ENCODE measurements at places on chromosomes 13 and 19.

DNA sequence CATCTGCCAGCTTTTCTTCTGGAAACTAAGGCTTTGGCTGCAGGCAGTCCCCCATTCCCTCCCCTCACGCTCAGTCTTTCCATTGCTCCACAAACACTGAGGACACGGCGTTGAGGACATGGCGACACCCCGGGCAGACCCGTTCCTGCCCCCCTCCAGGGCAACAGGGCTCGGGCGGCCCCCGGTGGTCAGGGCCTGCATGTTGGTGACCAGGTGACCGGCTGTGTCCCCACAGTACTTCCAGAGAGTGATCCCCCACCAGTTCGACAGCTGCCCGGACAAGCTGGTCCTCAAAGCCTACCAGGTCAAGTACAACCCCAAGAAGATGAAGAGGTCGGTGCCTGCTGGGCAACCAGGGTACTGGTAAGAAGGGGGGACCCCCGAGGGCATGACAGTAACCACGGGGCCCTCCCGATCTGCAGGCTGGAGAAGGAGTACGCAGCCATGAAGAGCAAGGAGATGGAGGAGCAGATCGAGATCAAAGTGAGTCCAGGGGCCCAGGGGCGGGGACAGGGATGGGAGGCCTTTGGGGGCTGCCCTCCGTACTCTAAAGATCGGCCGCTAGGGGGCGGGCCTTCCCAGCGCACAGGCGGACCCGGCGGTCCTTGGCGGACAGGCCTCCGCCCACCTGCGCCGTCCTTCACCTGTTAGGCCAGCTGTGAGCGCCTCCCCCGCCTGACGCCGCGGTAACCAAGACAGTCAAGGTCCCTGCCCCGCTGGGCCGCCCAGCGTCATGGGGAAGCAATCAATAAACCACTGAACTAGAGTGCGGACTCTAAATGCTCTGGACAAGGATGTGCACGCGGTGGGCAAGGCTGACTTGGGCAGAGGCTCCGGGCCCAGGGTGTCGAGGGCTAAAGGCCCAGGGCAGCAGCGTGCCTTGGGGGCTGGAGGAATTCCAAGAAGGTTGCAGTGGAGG is 21.1 kb downstream of the PRR36 start:
- DNase-seq: no peak

DNA sequence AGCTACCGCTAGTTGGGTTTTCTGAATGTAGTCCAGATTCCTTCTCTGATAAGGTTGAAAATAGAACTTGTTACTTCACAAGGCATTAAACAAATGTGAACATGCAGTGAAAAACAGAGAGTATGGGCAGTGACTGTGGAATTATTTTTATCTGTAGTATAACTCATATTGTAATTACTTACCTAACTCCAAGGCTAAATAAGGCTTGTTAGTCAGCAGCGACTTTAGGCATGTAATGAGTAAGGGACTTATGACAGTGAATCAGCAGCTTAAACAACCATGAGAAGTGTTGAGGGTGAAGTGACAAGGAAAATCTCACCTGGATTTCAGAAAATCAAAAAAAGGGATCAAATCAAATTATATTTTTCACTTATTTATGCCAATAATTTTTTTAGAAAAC is 1719.5 kb upstream of the MIR17HG start:
- DNase-seq: no peak

DNA sequence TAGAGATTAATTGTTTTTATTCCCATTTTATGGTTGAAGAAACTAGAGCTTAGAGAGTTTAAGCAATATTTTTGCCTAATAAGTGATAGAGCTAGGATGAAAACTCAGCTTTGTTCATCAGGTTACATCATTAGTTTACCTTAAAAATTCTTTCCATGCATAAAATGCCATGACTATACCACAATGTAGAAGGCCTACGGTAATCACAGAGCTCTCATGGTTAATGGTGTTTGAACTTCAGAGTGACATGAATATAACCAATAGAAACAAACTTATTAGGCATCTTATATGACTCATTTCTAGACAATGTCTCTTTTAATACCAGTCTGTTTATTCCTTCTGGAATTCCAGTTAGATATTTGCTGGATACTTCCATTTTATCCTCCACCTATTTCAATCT is 78.5 kb downstream of the FGF9 start:
- DNase-seq: no peak

GRCh38 chr13:97179501-97179900 is 42.6 kb upstream of the MBNL2 start:
- no peak for DNase-seq

GRCh38 chr19:10193790-10194499 is 808 bp downstream of the DNMT1 start:
- no peak for DNase-seq

DNA sequence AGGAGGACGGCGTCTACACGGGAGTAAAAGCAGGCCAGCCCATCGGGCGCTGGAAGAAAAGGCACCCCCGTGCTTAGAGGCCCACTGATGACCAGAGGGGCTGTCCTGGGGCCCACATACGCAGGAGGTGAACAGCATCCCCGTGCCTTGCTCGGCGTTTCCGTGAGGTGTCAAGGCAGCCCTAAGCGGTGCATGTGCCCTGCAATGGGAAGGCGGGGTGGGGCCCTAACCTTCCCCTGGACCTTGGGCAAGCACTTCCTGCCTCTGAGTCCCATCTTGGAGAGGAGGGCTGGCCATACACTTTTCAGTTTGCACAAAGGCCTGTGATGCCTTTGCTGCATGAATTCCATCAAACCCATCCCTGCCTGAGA is 47.8 kb upstream of the ATP11A start:
- DNase-seq: no peak

GRCh38 chr13:101408154-101408553 is 8.2 kb downstream of the NALCN start:
- DNase-seq: no peak

- DNase-seq: no peak
Measured at GRCh38 chr13:85564598-85564997, 234.6 kb downstream of the SLITRK6 start.

DNA sequence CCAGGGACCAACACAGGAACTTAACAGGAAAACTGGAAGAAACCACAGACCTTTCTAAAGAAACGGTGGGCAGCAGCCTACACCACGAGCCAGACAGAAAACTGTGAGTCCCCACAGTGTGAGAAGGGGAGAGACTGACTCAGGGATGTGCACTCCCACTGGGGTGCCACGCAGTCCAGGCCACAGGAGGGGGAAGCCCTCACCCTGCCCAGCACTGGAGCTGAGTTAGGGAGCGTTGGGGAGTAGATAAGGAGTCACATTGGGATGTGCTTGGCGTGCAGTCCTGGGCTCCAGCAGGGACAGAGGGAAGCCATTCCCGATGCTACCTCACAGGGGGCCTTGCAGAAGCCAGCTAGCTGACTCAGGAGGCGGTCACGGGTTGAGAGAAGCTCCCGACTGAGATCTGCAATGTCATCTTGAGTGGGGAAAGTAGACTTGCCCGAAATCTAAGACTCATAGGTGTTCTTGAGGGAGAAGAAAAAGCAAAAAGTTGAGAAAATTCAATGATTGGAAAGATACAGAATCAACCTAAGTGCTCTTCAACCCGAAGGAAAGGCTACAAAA is 17.3 kb downstream of the SIGLEC8 start:
- DNase-seq: no peak

GRCh38 chr13:103391936-103392335 is 325.7 kb upstream of the SLC10A2 start:
- no peak for DNase-seq

GRCh38 chr13:37368501-37368900 is 230.1 kb downstream of the POSTN start:
- no peak for DNase-seq

DNA sequence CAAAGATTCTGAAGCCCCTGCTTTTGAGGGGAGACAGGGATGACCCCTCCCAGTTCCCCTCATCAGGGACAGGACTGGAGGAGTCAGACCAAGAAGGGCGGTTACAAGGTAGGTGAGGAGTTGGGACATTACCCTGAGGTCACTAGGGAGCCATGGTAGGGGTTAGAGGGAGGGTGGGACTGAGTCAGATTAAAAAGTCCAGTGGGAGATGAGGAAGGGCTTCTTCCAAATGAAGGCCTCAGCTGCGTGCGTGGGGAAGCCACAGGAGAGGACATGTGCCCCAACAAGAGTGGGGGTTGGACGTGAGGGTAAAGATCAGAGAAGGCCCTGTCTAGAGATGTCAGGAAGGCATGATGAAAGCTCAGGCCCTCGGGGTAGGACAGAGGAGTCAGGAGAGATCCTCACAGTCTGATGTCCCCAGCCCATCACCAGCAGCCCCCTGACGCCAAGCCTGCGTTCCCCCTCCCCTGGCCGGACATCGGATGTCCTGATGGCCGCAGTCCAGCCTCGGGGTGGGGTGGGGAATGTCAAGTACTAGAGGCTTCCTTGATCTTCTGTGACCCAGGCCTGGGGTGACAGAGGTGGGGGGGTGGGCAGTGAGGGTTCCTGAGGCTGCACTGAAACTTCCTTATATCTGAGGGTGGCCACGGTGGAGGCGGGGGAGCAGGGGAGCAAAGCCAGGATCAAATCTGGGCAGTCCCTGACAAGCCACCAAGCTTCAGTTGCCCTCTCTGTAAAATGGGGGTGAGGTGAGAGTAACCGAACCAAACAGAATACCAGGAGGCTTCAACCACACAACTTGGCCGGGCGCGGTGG is 6.5 kb upstream of the MFSD12 start:
- DNase-seq: no peak

- no peak for DNase-seq
Measured at GRCh38 chr13:21544515-21544914, 59.5 kb downstream of the MICU2 start.

DNA sequence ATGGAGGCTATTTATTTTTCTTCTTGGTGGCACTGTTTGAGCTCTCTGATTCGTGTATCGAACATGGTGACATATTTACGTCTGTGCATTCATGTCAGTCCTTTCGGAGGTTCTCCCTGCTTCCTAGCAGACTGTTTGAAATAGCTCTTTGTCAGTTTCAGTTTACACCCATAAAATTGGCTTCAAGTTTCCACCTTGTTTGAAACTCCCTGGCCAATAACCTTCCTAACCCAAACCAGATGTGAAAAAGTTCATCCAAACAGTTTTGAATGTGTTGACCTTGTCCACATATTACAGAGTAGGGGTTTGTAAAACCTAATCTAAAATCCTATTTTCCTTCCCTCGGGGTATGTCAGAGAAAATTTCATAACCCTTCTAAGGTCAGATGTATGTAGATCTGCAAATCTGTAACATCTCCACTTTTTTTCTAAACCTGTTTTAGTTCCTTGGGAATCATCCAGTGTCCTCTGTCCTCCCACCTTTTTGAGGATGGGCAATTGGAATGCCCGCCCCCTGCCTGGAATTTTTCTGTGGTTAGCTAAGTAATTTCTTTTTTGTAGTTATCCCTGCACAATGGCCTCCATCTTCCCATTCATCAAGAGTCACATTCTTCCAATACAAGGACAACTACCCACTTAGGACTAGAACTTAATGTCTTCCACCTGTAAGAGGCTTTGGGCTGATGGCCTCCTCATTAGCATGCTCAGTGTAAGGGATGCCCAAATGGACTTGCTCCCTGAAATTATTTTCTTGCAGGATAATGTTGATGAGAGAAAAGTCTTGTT is 499.8 kb downstream of the GPC6 start:
- no peak for DNase-seq

DNA sequence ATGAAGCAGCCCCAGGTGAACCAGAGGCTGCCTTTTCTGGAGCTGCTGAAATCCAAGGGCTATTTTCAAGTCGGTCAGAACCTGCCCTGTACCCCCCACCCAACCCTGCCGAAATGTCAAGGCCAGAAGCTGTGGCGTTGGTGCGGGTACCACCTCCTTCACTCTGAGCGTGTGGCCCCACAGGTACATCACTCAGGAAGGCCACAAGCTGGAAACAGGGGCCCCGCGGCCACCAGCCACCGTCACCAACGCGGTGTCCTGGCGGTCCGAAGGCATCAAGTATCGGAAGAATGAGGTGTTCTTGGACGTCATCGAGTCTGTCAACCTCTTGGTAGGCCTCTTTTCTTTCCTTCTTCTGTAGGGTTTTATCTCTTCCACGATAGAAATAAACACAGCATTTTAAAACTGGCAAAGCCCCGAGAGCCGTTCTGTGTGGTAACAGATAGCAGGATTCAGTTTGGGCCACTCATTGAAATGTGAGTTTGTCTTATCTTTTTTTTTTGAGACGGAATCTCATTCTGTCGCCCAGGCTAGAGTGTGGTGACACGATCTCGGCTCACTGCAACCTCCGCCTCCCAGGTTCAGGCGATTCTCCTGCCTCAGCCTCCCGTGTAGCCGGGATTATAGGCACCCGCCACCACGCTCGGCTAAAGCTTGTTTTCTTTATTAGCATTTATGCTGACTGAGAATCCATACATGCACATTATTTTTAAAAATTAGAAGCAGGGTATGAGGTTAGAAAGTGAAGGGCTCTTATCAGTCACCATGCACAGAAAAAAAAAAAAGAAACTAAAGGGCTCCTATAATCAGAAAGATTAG is 11.3 kb downstream of the AP1M1 start:
- DNase-seq: no peak

- no peak for DNase-seq
Measured at GRCh38 chr19:53962887-53963431, at the start of gene CACNG8. CACNG8 (plus strand) TSS chr19:53962937.

DNA sequence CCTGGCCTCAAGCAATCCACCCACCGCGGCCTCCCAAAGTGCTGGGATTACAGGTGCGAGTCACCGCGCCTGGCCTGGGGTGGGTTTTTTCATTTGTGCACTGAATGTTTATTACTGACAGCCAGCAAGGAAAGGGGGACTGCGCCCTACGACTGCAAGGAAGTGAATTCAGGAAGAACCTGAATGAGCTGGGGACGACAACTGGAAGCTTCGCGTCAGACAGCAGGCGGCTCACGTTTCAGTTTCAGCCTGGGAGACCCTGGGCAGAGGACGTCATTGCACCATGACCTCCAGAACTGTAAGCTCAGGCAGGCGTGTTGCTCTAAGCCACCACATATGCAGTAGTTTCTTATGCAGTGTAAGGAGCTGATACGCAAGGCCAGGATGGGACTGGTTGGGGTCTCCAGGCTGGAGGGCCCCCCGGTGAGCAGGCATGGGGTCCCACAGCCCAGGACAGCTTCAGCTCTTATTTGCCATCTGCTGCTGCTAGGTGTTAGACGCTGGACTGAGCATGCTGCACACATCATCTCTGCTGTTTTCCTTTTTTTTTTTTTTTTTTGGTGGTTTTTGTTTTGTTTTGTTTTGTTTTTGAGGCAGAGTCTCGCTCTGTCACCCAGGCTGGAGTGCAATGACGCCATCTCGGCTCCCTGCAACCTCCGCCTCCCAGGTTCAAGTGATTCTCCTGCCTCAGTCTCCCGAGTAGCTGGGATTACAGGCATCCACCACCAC is 66.6 kb downstream of the GADD45B start:
- no peak for DNase-seq

DNA sequence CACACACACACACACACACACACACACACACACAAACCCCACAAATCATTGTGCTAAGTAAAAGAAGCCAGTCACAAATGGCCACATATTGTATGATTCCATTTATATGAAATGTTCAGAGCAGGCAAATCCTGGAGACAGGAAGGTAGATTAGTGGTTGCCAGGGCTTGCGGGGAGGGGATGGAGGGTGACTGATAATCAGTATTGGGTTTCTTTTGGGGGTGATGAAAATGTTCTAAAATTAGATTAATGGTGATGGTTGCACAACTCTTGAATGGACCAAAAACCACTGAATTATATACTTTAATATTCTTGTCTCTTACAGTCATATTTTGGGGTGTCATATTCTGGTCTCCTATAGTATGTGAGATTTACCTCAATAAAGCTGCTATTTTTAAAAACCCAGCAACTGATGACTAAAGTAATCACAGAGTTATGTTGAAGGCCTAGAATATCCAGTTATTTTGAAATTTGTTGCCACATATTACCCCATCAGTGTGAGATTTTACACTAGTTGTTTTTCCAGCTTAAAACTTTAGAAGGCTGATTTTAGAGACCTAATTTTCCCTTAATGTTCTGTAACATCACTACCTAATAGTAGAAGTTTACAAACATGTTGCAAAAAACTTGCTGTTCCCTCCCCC is 20.3 kb downstream of the FLT1 start:
- no peak for DNase-seq
